Occipital lobe (tissue), 3 donors: ENCODE measurements at places on chromosomes 7 and 10. TPM values are rescaled to one million over a fixed set of nuclear protein-coding genes. Genes with fewer than 3 reads are reported as not detected.

The LRCH4 gene
- 6.4 TPM for total RNA-seq

The CTTNBP2 gene
- total RNA-seq, result 39.0 TPM

The URGCP gene
- 34.9 TPM for total RNA-seq

The AKR1C4 gene
- not detected for total RNA-seq

DNA sequence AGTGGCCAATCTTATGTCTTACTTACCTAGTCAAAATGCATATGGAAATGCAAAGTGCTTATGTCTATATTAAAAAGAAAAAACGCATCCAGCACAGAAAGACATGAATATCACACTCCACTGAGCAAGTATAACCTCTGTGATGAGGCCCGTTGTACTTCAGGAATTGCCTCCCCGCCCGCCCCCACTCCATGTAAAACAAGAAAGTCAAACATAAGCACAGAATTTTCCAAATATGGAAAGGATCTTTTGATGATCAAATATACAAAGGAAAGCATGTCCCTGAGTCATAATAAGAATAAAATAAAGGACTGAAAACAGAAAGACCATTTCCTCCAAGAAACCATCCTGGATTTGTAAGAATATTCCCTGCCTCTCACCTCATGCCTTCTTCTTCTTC is 229.1 kb downstream of the BAMBI start:
- no peak for DNase-seq
